ENCODE measurements at places on chromosomes 6 and 20. TPM values are rescaled to one million over a fixed set of nuclear protein-coding genes. Genes with fewer than 3 reads are reported as not detected.

The TP53TG5 gene
- not detected for total RNA-seq

The OR12D3 gene
- not detected for total RNA-seq

DNA sequence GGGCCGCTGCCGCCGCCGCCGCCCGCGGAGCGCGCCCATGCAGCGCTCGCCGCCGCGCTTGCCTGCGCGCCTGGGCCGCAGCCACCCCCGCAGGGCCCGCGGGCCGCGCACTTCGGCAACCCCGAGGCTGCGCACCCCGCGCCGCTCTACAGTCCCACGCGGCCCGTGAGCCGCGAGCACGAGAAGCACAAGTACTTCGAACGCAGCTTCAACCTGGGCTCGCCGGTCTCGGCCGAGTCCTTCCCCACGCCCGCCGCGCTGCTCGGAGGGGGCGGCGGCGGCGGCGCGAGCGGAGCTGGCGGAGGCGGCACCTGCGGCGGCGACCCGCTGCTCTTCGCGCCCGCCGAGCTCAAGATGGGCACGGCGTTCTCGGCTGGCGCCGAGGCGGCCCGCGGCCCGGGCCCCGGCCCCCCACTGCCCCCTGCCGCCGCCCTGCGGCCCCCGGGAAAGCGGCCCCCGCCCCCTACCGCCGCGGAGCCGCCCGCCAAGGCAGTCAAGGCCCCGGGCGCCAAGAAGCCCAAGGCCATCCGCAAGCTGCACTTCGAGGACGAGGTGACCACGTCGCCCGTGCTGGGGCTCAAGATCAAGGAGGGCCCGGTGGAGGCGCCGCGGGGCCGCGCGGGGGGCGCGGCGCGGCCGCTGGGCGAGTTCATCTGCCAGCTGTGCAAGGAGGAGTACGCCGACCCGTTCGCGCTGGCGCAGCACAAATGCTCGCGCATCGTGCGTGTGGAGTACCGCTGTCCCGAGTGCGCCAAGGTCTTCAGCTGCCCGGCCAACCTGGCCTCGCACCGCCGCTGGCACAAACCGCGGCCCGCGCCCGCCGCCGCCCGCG, 730 bp downstream of the INSM1 start:
- no peak for DNase-seq

GRCh38 chr20:58573257-58573656, 58.1 kb upstream of the APCDD1L start:
- no peak for DNase-seq

DNA sequence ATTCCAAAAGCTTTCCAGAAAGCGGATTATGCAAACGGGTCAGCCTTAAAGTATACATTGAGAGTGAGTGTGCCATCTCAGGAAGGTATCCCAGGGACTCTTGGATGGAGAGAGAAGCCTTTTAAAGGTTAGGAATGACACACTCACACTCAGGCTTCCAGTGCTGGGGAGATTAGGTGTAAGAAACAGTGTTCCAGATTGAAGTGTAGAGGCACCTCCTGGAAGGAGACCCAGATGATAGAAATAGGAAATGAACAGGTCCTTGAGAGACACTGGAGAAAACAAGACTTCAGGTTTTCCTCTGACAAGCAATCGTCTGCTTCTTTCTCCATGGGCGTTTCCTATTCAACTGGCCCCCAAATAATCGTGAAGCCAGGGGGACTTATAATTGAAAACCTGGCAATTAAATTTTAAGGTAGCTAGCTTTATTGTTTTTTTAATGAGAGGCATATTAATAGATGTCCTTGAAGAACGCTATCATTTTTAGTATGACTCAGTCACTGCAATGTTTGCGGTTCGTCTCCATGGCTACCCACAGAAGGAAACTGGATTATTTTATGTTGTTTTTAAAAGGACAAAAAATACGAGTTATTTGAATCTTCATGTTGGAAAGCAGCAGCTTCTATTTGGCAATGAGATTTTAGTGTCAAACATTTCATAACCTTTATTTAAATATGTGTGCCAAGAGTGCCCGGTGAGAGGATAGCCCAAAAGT, 85.3 kb downstream of the TRMT6 start:
- no peak for DNase-seq

All from spleen (tissue), 13 donors.